B cell (primary cell): ENCODE measurements at places on chromosomes 6 and 20. TPM values are rescaled to one million over a fixed set of nuclear protein-coding genes. Genes with fewer than 3 reads are reported as not detected.
A peak's percentile ranks its signal among the peaks of the same experiment; 100 is the strongest.

LRRC73 gene
- polyA plus RNA-seq, result 0.06 TPM in 1 of 2 replicates, not detected in the other

DNA sequence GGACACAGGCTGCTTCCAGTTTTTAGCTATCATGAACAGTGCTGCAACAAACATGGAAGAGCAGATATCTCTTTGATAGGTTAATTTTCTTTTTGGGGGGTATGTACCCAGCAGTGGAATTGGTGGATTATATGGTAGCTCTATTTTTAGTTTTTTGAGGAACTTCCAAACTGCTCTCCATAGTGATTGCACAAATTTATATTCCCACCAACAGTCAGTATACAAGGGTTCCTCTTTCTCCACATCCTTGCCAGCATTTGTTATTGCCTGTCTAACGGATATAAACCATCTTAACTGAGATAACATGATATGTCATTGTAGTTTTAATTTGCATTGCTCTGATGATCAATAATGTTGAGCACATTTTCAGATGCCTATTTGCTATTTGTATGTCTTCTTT, 237.6 kb downstream of the MMUT start:
- DNase-seq, result no peak
- H3K4me3 ChIP-seq, result no peak overlapping the region
- no peaks in the 10 kb centered on the region for H3K27me3 ChIP-seq
- H3K36me3 ChIP-seq, result no peaks in the 10 kb centered on the region
- H3K27ac ChIP-seq, result no peak overlapping the region
- no peaks in the 10 kb centered on the region for H3K4me1 ChIP-seq

DNA sequence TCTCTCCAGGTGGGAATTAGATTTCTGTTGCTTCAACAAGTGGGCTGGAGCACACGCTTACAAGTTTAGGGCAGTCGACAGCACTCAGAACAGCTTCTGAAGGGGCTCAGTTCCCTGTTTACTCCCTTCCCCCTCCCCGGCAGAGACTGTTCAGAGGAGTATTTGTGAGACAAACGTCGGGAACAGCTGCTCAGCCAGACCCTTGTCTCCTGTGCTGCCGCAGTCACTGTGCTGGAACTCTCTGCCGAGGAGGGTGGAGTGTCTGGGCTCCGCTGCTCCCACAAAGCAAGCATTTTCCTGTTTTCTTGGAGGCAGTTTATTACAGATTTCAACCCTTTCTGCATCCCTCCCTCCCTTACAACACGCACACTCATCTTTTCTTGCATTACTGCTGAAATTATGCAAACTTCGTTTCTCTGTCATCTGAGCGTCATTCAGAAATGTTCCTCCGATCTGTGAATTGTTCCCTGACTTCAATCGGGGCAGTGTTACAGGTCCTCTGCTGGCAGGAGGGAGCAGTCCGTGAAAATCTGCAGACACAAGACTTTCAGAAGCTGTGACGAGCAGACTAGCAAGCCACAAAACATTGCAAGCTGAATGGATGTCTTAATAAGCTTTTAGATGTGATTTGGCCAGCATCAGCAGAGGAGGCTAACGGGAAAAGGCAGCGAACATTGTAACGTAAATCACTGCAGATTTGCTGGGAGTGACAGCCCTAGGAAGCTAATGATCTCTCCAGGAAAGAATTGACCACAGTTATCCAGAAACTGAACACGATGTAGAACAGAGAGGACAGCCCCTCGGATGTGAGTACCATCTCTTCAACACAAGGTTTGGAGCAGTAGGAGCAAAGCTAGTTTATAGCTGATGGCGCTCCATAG, 76.2 kb downstream of the LYRM2 start:
- H3K27ac ChIP-seq, result no peak overlapping the region
- H3K4me3 ChIP-seq, result no peak overlapping the region
- H3K36me3 ChIP-seq, result no peaks in the 10 kb centered on the region
- no peak for DNase-seq

GRCh38 chr6:132520953-132521352, 8.0 kb upstream of the STX7 start:
- no peak for DNase-seq
- H3K27me3 ChIP-seq, result no peaks in the 10 kb centered on the region
- H3K27ac ChIP-seq, result no peak overlapping the region

- H3K36me3 ChIP-seq, result no peaks in the 10 kb centered on the region
- H3K27me3 ChIP-seq, result no peaks in the 10 kb centered on the region
- no peaks in the 10 kb centered on the region for H3K4me1 ChIP-seq
- no peak overlapping the region for H3K27ac ChIP-seq
- no peak for DNase-seq
Measured at GRCh38 chr20:38201356-38201755, 36.3 kb upstream of the TGM2 start.

DNA sequence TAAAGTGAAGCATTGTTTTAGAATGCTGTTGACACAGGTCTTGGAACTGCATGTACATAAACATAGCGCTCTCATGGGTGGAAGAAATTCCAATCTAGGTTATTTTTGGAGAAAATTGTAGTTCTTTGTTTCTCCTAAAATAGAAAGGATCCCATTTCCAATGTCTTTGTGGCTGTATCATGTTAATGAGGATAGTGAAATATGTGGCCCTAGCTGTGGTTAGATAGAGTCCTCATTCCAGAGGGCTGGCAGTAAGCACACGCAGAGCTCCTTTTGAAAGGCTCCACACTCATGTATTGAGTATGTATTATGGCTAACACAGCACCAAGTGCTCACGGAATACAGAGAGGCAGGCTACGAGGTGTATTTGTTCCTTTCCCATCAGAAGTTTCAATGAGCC, 60.9 kb downstream of the SNRNP48 start:
- no peak for DNase-seq
- H3K4me3 ChIP-seq, result no peak overlapping the region
- H3K36me3 ChIP-seq, result no peaks in the 10 kb centered on the region
- H3K27me3 ChIP-seq, result peaks cover 4% of the 10 kb centered on the region
- H3K4me1 ChIP-seq, result no peaks in the 10 kb centered on the region

DNA sequence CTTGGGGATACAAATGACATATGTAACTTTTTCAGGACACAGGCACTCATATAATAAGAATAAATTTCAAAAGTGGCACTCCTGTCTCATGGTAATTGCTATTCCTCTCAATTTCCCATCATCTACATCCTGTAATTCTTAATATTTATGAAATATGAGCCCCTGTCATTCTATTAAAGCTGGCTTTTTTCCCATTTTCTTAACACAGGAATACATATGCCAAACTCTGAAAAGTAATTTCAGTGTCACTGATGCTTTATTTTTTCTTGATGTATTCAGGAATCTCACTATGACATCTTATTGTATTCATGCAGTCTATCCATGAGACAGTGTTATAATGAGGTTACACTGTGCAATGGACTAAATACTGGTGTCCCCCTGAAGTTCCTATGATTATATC, 24.3 kb upstream of the FKBP1C start:
- no peak overlapping the region for H3K27ac ChIP-seq
- H3K27me3 ChIP-seq, result no peaks in the 10 kb centered on the region
- no peaks in the 10 kb centered on the region for H3K4me1 ChIP-seq
- no peaks in the 10 kb centered on the region for H3K36me3 ChIP-seq

- H3K4me3 ChIP-seq, result no peak overlapping the region
- DNase-seq, result no peak
- H3K27me3 ChIP-seq, result no peaks in the 10 kb centered on the region
- no peaks in the 10 kb centered on the region for H3K4me1 ChIP-seq
Measured at GRCh38 chr6:136609873-136610706, 59.9 kb upstream of the MAP7 start.

- no peak overlapping the region for H3K4me3 ChIP-seq
- no peaks in the 10 kb centered on the region for H3K36me3 ChIP-seq
Measured at GRCh38 chr6:40170856-40171255, 236.6 kb upstream of the MOCS1 start.

DNA sequence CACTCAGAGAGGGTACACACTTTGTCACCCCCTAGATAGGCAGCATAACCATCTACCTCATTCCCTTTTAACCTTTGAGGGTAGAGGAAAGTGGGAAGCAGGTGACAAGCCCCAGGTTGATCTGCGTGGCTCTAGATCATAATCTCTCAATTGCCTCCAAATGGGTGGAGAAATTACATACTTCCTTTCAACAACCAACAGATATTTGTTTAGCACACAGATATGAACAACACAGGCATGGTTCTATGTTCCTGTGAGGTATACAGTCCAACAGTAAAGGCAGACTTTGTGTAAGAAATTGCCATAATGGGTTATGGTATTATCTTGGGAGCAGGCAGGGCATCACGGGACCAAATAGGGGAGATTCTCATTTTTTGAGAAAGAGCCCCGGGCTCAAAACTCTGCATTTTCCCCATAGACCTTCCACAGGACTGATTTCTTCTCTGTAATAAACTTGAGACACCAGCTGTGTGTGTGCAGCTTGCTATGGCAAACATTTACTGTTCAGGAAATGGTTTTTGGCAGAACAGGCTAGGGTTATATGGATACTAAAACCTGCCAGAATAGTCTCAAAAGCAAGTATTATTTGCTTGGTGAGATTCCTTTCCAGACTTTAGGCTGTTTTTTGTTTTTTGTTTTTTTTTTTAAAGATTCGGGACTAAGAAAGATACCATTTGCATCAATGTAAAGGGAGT, 126.2 kb downstream of the CD164 start:
- H3K4me3 ChIP-seq, result no peak overlapping the region
- H3K4me1 ChIP-seq, result no peaks in the 10 kb centered on the region
- H3K27ac ChIP-seq, result no peak overlapping the region
- no peak for DNase-seq
- no peaks in the 10 kb centered on the region for H3K36me3 ChIP-seq

DNA sequence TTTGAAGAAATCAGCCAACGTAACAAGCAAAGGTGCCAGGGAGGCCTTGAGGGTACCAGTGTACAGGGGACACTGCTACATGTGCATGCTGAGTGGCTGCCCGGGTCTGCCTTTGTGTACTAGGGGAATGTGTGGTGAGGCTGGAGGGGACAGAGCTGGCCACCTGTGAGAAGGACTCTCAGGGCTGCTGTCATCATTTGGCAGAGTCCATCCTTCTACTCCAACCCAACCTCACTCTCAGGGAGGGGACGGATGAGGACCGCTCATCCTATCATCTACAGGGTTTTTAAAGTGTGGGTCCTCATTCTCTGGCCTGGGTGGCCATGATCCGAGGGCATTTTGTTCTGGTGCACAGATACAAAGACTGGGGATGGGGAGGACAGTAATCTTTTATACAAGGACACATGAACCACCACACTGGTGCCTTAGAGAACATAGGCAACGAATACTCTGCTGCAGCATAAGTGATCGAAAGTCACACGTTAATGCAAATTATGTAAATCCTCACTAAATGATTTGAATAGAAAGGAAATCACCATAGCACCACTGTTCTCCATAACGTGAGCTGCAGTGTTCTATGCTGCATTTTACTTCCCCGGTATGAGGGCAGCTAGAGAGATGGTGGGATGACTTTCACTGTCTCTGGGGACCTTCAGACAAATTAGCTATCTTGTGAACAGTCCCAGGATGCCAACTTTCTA, 181.4 kb downstream of the GMPR start:
- H3K4me1 ChIP-seq, result peaks cover 37% of the 10 kb centered on the region
- H3K27ac ChIP-seq, result peak overlapping the region; percentile 93
- no peak overlapping the region for H3K4me3 ChIP-seq
- DNase-seq, result peak; percentile 75
- H3K36me3 ChIP-seq, result no peaks in the 10 kb centered on the region
- H3K27me3 ChIP-seq, result no peaks in the 10 kb centered on the region

DNA sequence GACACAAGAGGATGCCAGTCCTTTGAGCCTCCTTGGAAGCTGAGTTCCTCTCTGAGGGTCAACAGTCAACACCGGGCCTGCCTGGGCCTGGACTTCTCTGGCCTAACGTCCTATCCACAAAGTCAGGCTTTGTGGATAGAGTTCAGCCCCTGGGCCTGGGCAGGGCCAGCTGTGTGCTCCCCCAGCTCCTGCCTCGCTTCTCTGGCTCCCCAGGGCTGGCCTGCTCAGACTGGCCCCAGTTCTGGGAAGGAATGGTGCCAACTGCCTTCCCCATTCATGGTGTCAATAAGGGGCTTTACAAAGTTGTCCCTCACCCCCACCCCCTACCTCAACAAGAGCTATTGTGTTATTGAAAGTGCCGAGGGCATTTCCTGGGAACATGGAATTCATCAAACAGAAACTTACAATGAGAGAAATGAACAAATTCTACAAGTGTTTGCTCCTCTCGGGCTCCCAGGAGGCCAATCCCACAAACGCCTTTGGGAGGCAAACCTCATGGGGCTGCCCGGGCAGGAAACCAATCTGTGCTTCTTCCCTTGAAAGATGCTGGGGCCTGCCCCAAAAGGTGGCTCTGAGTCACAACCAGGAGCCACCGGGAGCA, 26.5 kb upstream of the PPP1R14C start:
- peaks cover 15% of the 10 kb centered on the region for H3K4me1 ChIP-seq
- no peak overlapping the region for H3K4me3 ChIP-seq
- no peaks in the 10 kb centered on the region for H3K27me3 ChIP-seq
- no peak overlapping the region for H3K27ac ChIP-seq
- no peaks in the 10 kb centered on the region for H3K36me3 ChIP-seq

DNA sequence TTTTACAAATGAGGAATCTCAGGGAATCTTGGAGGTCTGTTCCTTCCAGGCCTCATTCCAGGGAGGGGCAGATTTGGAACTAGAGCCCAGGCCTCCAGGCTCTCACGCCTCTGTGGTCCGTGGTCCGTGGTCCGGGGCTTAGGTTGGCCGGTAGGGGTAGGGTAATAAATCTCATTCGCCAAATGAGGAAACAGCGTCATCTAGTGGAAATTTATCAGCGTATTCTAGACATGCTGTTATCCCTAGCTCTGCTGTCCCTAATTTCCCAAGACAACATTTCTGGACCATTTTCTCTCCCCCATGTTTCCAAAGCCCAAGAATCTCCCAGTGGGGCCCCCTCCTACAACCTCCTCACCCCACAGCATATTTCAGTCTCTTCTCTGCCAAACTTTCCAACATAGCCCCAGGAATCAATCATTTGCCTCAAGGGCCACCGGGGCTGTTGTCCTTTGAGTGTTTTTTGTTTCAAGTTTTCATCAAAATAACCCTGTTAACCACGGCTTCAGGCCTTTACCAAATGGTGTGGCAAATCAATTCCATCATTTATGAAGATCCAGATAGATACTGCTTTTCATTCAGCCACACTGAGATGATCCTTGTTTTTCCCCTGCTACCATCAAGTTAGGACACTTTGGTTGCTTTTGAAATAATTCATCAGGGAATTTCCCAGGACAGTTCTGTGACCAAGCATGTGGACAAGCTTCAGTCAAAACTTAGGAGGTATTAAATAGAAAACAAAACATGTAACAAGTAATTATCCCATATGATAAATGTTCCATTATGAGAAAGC, 126.8 kb downstream of the ALDH8A1 start:
- DNase-seq, result peak; percentile 72
- H3K27ac ChIP-seq, result no peak overlapping the region
- H3K4me1 ChIP-seq, result no peaks in the 10 kb centered on the region
- H3K27me3 ChIP-seq, result no peaks in the 10 kb centered on the region
- H3K36me3 ChIP-seq, result no peaks in the 10 kb centered on the region
- no peak overlapping the region for H3K4me3 ChIP-seq

BPIFA1 gene
- not detected in 2 replicates for polyA plus RNA-seq

RAE1 gene
- polyA plus RNA-seq, result 33.3 and 38.8 TPM in 2 replicates

GRCh38 chr20:50221501-50222308, 31.1 kb downstream of the CEBPB start:
- no peaks in the 10 kb centered on the region for H3K4me1 ChIP-seq
- no peaks in the 10 kb centered on the region for H3K27me3 ChIP-seq
- H3K36me3 ChIP-seq, result no peaks in the 10 kb centered on the region
- DNase-seq, result no peak
- H3K4me3 ChIP-seq, result no peak overlapping the region
